Osteocyte (in vitro differentiated cells): ENCODE measurements at places on chromosomes 16 and 17. TPM values are rescaled to one million over a fixed set of nuclear protein-coding genes. Genes with fewer than 3 reads are reported as not detected.

Gene SLC16A13
- total RNA-seq, result 4.4 and 7.9 TPM in 2 replicates

DNA sequence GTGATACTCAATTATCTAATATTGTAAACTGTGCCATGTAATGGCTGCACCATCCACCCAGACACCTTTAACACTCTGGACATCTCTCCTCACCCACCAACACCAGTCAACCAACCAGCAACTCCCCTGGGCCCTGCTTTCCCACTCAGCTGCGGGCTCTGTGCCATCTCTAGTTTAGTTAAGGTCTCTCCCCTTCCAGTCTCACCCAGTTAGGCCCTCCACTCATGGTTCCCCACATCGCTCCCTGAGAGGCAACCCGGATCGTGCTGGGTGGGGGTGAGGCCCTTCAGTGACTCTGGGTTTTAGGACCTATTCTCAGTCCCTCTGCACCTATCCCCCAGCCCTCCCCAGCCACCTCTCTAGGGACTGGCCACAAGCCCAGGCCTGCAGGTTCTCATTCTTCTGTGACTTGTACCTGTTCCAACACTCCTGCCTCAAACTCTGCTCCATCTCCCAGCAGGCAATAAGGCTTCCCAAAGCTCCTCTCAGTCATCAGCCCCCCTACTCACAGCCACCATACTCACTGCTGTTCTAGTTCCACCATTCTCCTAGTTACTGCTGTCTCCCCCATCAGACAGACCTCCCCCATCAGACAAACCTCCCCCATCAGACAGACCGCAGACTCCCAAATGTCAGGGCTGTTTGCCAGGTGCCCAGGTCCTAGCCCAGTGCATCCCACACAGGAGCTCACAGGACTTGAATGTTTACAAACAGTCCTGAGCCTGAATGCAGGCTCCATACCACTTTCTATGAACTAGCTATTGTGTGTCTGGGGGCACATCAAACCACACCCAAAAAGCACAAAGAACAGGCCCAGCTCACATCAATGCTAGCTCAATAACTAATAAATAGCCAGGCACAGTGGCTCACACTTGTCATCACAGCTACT lies 2.6 kb downstream of the TK2 start:
- peak overlapping the region; percentile 18 for H3K27ac ChIP-seq
- peaks cover 33% of the 10 kb centered on the region for H3K4me1 ChIP-seq
- peaks cover 20% of the 10 kb centered on the region for H3K36me3 ChIP-seq
- no peak overlapping the region for H3K4me3 ChIP-seq
- H3K27me3 ChIP-seq, result no peaks in the 10 kb centered on the region
- DNase-seq, result peak; percentile 73

GRCh38 chr17:47693731-47694580 lies at the start of gene TBKBP1:
Gene TBKBP1, plus strand, starts transcription at chr17:47694161. Its CDS starts 1,952 bp downstream, at chr17:47696113.
- H3K4me3 ChIP-seq, result peak within 1 kb of the TSS; percentile 83
- H3K36me3 ChIP-seq, result no peaks in the 10 kb centered on the region
- peaks cover 22% of the 10 kb centered on the region for H3K4me1 ChIP-seq
- H3K27ac ChIP-seq, result peak within 1 kb of the TSS; percentile 70

Gene KCNAB3
- total RNA-seq, result 2.6 and 3.7 TPM in 2 replicates

DNA sequence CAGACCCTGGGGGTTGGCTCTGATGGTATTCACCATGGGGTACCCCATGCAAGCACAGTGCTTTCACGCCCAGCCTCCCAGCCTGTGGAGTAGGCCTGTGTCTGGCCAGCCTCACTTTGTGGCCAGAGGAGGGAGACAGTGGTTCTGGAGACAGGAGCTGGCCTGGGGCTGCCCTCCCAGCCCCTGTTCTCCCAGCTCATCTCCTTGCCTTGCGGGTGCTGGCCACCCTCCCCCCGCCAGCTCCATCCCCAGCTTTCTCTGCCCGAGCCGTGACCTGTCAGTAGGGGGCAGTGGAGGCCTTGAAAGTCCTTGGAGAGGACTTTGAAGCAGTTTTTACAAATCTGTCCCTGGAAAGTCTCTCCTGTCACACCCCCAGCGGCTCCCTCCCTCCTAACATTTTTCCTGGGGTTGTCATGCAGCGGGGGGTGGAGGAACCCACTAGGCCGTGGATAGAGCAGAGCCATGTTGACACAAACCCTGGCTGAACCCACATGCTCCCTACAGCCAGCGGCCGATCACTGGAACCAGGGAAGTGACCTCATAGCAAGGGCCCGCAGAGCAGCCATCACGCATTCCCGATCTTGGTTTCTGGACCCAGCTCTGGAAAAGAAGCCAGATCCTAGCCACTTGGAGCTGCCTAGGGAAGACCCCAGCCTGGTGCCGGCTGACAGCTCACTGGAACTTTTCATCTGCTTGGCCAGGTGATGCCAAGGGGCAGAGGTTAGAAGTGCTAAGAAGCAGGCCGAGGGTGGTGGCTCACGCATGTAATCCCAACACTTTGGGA lies 289.4 kb downstream of the SEC14L1 start:
- H3K36me3 ChIP-seq, result peaks cover 1% of the 10 kb centered on the region
- DNase-seq, result peak; percentile 94
- H3K27me3 ChIP-seq, result no peaks in the 10 kb centered on the region
- H3K27ac ChIP-seq, result peak overlapping the region; percentile 84

GRCh38 chr17:8225813-8226535 lies 15.6 kb upstream of the AURKB start:
- peak overlapping the region; percentile 97 for H3K27ac ChIP-seq
- peak overlapping the region; percentile 78 for H3K4me3 ChIP-seq
- H3K27me3 ChIP-seq, result no peaks in the 10 kb centered on the region
- peaks cover 14% of the 10 kb centered on the region for H3K36me3 ChIP-seq
- no peak for DNase-seq

DNA sequence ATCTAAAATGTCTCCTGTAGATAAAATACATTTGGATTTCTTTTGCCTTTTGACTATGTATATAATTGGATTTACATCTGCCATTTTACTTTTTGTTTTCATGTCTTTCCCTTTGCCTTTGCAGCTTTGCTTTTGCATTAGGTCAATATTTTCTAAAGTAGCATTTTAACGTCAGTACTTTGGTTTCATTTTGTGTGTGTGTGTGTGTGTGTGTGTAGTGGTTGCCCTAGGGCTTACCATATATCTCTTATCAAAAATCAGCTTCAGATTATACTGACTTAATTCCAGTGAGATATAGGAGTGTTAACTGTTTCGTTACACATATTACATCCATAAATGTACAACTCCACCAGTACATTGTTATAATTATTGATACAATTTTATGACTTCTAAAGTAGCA lies 26.1 kb downstream of the AKTIP start:
- H3K4me3 ChIP-seq, result no peak overlapping the region
- no peak for DNase-seq
- H3K36me3 ChIP-seq, result peaks cover 61% of the 10 kb centered on the region
- no peaks in the 10 kb centered on the region for H3K4me1 ChIP-seq

- no peaks in the 10 kb centered on the region for H3K4me1 ChIP-seq
- no peak overlapping the region for H3K4me3 ChIP-seq
- H3K27ac ChIP-seq, result no peak overlapping the region
- H3K27me3 ChIP-seq, result no peaks in the 10 kb centered on the region
- DNase-seq, result no peak
- peaks cover 21% of the 10 kb centered on the region for H3K36me3 ChIP-seq
Observed at GRCh38 chr17:1100382-1100781, 79.4 kb downstream of the ABR start.
